Common myeloid progenitor, CD34-positive (primary cell): ENCODE measurements at places on chromosomes 11 and 22.

GRCh38 chr11:23674866-23675265 lies 814.6 kb upstream of the CCDC179 start:
- DNase-seq, result no peak

DNA sequence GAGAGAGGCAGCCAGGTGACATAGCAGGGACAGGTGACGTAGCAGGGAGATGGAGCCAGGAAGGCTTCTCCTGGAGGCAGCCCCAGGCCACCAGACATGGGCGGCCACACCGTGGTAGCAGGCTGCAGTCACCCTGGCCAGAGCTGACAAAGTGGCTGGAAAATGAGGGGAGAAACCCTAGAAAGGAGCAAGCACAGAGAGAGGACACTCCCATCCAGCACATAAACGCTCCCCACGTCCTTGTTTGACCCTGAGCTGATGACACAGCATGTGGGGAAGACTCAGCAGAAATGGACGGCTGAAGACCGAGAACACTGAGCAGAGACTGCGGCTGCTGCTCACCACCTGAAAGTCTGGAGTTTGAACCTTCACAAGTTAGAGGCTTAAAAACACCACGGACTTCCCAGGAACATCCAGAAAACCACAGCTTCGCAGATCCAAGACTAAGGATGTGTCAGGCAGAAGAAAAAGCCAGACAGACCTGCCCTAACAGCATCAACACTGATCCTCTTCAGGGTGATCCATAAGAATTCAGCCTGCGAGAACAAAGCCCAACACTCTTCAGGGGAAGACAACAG lies 28.7 kb downstream of the DRD4 start:
- peak; percentile 18 for DNase-seq

GRCh38 chr11:72254299-72254993 lies 10.5 kb upstream of the PHOX2A start:
- DNase-seq, result no peak

DNA sequence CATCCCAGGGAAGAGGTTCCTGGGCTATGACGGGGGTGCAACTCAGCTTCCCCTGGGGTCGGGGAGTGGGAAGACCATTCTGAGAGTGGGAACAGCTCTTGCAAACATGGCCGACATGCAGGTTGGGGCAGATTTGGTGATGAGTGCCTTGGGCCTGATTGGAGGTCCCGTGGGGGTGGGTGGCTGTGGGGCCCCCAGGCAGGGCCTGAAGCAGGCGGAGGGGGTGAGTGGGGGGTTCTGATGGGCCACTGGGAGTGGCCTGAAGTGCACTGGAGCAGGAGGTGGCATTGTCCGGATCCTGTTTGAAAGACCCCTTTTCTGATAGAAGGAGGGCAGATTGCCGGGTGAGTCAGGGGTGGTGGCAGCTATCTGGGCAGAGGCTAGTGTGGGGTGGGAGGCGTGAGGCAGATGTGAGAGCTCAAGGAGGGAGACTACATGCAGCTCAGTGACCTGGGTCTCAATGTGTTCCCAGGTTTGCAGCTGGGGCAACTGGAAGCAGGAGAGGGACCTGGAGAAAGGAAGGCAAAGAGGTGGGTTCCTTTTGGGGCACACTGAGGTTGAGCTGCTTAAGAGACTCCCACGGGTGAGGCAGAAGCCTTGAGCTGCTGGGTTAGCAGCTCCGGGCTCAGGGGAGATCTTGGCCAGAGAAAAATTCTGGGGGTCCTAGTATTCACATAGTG lies 15.1 kb downstream of the MYEOV start:
- DNase-seq, result no peak

DNA sequence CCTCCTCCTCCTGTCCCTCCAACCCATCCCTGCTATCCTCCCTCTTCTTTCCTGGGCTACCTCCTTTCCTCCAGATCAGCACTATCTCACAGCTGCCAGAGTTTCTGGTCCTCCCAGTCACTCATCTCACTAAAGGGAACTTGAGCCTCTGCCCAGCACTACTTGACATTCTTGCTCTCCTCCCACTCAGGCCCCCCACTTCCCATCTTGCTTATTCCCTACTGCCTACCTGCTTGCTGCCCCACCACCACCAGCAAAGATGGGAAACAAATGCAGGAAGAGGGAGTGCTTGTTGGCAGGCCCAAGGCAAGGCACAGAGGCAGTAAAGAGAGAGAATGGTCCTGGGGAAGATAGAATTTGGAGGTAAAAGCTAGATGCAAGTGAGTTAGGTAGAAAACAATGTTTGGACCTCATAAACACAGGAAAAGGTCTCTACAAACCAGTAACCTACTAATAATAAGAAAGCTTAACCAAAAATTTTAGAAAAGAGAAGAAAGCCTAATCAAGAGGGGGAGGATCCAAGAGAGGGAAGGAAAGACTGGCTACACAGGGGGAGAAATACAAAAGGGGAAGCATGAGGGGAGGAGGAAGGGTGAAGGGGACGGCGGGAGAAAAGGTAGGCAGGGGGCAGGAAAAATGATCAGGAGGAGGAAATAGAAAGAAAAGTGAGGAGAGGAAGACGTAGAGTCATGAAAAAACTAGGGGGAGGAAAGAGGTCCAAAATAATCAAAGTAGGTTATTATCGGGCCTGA lies 63.6 kb downstream of the PAK1 start:
- no peak for DNase-seq

GRCh38 chr11:127601578-127601977 lies 601.0 kb upstream of the KIRREL3 start:
- DNase-seq, result no peak

- DNase-seq, result peak; percentile 95
Measured at GRCh38 chr11:10933455-10934292, 75.8 kb upstream of the ZBED5 start.

GRCh38 chr11:11289669-11290068 lies 63.4 kb downstream of the CSNK2A3 start:
- no peak for DNase-seq

GRCh38 chr11:28241760-28242159 lies 133.6 kb downstream of the METTL15 start:
- DNase-seq, result no peak

DNA sequence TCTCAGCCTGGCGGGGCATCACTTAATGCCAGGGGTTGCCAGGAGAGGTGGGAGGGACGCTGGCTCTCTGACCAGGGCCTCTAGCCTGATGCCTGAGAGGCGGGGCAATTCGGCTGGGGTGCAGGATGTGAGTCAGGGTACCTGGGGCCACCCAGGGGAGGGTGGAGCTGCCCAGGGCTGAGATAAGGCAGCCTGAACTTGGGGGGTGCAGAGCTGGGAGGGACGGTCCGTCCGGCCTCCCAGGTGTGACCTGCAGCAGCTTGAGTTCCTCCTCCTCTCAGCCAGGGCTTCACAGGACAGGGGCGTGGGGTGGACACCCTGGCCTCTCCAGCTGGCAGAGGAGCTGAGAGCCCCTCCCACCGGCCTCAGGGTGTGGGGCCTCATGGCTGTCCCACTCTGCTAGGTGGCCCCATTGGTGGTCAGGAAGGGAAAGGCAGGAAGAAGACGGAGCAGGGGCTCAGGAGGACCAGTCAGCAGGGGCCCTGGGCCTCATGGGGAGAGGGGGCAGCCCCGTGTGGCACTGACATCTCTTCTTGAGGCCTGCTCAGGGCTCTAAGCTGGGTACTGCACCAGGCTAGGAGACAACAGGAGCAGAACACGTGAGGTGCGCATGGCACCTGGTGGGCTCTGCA lies 942 bp upstream of the RPS6KA4 start:
- DNase-seq, result no peak

GRCh38 chr11:92249156-92249753 lies 24.6 kb downstream of the FAT3 start:
- DNase-seq, result no peak

GRCh38 chr11:60887556-60887955 lies 18.8 kb downstream of the PRPF19 start:
- peak; percentile 70 for DNase-seq

DNA sequence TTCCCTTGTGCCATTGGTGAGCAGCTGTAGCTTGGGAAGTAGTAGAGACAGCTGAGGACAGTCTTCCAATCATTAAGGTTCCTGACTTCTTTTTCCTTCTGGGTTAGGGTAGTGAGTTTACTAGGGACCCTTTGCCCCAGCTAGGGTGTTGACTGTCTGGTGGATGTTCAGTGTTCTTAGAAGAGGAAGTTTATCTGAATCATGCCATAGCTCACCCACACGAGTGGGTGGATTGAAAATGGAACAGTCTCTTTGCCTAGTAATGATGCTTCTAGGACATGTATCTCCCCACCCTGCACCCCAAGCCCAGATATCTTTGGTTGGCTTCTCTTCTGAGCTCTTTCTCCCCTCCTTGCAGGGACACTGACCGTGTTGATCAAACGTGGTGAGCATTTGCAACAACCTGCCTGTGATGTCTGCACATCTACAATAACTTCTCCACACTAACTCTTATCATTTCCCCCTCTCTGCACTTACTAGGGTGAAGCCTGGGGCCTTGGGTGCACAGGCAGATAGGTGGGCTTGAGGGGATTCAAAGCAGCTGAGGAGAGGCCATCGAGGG lies 57.1 kb upstream of the HORMAD2 start:
- no peak for DNase-seq
